Keratinocyte (primary cell): ENCODE measurements at places on chromosomes 1 and 21.

DNA sequence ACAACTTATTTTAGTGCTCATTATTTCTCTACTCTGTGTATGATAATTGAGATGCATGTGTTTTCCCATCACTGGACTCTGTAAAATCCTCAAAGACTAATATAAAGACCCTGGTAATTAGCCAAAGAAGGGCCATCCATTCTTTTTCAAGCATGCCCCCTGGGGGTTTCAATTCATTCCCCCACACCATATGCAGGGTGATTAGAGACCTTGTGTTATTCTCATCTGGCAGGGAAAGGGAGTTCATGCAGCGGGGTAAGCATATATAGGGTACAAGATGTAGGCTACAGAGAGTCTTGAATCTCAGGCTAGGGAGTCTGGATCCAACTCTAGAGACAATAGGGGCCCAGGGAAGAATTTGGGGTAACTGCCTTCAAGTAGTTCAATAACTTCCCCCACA is 166.5 kb downstream of the TNR start:
- DNase-seq: no peak

DNA sequence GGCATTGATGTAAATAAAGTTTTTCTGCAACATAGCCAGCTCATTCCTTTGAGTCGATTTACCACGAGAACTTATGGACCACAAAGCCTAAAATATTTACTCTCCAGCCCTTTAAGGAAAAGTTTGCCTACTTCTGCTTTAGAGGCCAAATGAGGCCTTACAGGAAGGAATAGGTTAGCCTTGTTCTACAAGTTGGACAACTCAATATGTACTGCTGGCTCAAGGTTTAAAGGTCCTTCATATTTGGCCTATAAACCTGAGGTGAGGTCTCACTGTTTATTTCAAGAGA is 144.5 kb upstream of the DNAH14 start:
- no peak for DNase-seq

DNA sequence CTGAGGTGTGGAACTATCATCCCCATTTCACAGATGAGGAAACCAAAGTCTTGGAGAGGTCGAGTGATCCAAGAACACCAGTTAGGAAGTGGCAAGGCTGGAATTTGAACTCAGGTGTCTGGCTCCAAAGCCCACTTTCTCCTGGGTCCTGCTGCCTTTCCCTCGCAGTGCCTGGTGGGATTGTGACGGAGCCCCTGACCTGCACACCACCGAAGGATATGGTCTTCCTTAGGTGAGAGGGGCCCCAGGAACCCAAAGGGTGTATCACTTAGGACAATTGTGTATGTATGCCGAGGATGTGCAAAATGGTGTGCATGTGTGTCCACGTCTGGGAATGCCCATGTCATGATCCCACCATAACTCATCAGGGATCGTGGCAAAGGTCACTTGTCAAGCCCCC is 392.7 kb downstream of the MATN1 start:
- DNase-seq: no peak

GRCh38 chr1:231626535-231626950 is at the start of gene DISC1:
Gene DISC1 (plus strand): TSS chr1:231626790. CDS start chr1:231626868, 78 bp downstream.
- DNase-seq: no peak

GRCh38 chr1:48680411-48681035 is 96.2 kb downstream of the BEND5 start:
- no peak for DNase-seq

- DNase-seq: no peak
Observed at GRCh38 chr1:44497422-44498170, 92.5 kb downstream of the RNF220 start.

DNA sequence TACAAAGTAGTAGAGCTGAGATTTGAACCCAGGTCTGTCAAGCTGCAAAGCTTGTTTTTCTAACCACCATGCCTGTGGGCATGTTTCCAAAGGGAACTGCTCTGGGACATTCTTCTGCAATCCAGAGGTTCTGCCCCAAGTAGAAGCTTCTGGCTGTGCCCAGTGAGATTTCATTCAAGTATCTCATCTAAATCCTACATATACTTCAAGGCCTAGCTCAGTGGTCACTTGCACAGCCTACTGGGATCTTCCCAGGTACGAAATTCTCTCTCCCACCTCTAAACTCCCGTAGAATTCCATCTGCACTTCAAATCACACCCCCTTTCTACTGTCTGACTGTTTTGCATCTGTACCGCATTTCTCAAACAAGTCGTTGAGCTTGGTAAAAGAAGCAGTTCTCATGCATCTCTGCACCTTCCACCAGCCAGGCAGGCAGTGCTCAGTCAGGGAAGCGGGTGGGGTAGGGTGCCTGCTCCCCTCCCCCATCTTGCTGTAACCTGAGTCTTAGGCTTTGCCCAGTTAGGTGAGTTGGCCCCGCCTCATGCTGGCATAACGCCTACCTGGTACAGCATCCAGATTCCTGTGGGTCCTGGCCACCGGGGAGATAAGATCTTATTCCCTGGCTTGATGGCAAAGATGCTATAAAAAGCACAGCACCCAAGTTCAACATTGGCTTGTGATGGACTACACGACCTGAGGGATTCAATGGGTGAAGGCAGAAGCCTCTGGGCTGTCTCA is 13.5 kb downstream of the SLC9A1 start:
- no peak for DNase-seq

DNA sequence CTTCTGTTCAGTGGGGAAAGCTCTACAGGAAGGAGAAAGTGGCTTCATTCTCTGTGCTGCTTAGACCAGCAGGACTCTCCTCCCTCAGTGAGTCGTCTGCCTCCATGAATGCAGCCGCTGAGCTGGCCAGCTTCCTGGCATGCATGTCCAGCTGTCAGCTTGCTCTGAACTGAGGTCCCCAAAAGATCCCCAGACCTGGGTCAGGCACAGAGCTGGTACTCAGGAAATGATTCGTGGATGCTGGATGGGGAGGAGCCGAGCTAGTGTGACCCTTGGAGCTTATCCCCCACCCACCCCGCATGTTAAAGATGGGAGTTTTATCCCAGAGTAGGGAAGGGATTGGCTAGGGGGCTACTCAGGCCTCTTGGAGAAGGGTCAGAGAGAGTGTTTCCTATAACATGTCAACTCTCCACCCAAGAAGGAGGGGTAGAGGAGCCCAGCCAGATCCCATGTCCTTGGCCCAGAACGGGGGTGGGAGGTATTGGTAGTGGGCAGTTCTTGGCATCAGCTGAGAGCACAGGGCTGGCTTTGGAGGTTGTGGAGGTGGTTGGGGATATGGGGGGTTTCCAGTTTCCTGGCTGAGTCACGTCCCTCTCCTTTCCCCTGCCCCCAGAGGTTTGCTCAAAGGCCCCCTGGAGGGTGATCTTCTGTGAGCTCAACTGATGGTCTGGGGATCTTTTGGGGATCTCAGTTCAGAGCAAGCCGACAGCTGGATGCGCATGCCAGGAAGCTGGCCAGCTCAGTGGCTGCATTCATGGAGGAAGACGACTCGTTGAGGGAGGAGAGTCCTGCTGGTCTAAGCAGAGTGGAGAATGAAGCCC is 110.1 kb downstream of the FOXD2 start:
- no peak for DNase-seq
